ENCODE measurements at places on chromosomes 7 and 10.

DNA sequence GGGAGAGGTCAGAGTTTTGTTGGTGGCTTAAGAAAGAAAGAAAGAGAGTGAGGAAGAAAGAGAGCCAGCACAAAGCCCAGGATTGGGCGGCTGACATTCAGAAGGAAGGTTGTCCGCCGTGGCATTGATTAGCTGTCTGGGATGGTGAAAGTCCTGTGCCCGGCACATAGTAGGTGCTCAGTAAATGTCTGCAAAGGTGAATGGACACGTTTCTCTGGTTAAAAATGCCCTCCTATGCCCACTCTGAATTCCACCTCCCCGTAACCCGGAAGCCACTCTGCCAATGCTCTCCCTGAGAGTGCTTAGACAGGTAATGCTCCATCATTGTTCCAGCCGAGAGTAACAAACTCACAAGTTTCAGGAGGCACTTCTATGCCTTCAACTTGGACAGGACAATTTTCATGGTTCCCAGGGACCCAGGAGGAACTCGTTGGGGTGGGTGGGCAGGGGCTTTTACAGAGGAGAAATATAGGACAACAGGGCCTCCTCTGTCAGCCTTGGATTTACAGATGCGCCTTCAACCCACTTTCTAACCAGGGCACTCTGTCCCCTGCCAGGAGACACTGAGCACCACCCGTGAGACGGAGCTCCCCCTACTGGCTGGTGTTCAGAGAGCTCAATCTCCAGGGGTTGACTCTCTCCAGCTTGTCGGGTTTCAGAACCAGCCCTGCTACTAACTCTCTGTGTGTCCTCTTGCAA is 411.5 kb upstream of the ZMIZ1 start:
- DNase-seq, result no peak

- no peak for DNase-seq
These were observed 224.5 kb downstream of the LRMDA start for GRCh38 chr10:75655791-75656451.

GRCh38 chr7:49112222-49112621 is 187.9 kb downstream of the CDC14C start:
- DNase-seq, result no peak

DNA sequence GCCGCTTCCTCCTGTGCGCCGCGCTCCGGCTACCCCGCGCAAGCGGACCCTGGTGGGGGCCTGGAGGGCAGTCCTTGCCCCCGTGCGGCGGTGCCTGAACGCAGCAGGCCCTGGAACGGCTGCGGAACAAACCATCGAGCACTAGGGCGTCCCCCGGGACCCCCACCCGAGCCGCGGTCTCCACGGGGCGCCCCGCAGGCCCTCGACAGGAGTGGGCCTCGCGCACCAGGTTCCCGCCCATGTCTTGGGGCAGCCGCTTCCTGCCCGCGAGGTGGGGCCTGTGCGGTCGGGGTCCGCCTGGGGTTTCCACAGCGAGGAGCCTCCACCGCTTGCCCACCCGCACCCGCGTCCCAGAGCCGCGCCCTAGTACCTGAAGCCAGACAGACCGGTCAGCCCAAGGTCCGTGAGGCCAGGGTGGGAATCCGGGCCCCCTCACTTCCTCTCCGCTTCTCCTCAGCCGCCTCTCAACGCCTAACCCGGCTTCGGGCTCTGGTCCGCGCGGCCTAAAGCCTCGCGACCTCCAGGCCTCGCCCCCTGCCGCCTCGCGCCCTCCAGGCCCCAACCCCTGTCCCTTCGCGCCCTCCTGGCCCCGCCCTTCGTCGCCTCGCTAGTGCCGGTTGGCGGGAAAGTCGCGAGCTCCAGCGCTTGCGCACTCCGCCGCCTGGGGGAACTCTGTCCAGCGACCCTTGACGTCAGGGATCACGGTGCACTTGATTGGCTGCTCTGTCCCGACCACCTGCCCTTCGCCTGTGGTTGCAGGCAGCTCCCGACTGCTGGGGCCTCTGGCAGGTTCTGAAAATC is 7.0 kb upstream of the GBX1 start:
- no peak for DNase-seq

- DNase-seq, result peak; percentile 91
These were observed 79.1 kb downstream of the PRTFDC1 start for GRCh38 chr10:24873281-24873683.

- DNase-seq, result no peak
These were observed 624.8 kb upstream of the FZD8 start for GRCh38 chr10:36266923-36267322.

- DNase-seq, result no peak
These were observed 24.0 kb downstream of the ELFN1 start for GRCh38 chr7:1693991-1694524.

- no peak for DNase-seq
These were observed 128.4 kb upstream of the PHYHIPL start for GRCh38 chr10:59047957-59048618.

- no peak for DNase-seq
These were observed 38.3 kb upstream of the TOMM7 start for GRCh38 chr7:22860784-22861482.

DNA sequence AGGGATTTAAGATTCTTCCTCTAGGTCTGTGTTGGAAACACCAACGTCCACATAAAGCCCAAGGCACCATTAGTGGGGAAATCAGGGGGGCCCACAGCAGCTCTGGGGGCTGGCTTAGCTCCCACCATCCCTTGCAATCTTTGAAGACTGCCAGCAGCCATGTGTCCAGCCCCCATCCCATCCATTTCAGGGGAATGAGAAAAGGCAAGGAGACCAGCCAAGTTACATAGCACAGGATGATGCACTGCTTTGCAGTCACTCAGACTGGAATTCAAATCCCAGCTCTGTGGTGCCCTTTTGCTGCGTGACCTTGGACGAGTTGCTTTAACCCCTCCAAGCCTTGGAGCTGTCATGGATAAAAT is 108.9 kb upstream of the ZMIZ1 start:
- DNase-seq, result no peak

DNA sequence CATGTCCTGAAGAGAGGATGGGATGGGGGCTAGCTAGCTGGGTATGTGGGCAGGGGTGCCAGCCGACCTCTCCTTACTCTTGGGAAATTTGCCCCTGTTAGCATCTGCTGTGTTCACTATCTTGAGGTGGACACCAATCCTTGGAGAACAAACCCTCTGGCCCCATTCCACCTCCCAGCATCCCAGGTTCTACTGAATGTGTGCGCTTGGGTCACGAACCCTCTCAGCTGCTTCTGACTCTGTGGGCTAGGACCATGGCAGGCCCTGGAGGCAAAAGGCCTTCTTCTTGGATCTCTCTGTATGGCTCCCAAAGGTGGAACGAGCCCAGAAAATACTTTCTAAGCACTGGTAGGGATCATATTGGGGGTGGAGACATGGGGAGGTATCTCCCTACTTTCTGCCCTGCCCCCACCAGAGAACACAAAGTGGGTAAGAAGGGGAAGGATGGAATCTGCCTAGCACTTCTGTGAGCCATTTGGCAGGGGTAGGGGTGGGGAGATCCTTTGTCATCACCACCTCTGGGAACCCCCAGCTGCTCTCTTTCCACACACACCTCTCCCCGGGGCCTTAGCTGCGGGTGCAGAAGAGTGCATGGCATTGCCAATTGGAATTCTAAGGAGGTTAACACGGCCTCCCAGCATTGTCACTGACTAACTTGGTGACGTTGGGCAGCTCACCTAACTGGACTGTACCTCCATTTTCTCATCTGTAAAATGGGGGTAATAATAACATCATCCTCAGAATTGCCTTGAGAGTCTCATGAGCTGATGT is 7.7 kb downstream of the UNC5B start:
- DNase-seq, result no peak

DNA sequence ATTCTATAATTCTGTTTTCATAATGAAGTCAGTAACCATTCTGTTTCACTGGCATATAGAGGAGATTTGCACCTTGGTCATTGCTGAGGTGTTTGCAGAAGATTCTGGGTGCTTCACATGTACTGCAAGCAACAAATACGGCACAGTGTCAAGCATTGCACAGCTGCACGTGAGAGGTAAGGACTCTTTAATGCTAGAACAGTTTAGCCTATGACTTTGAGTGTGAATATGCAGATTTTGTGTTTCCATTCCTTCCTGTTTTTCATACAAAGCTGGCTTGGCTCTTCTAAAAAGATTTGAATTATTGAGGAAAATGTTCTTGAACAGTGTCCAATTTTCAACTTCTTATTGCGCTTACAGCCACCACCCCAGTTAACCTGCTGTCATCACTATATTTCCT is 56.4 kb downstream of the MYPN start:
- DNase-seq, result no peak

- DNase-seq, result no peak
These were observed 173.6 kb downstream of the PTPRN2 start for GRCh38 chr7:158414002-158414401.

- no peak for DNase-seq
These were observed 41.5 kb upstream of the NUB1 start for GRCh38 chr7:151299940-151300645.

DNA sequence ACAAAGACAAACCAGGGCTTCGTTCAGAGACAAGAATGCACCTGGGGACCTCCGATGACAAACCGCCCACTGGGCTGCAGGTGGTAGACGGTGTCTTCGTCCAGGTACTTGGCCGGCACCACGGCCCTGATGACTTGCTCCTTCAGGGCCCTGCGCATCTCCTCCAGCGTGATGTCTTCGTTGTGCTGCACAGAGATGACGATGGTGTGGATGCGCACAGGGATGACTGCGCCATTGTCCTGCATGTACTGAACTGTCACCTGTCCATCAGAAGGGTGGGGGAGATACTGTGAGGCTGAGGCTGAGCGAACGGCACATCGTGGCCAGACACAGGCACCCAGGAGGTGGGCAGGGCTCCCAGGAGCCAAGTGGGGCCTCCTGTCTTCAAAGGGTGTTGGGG is 13.1 kb downstream of the MAT1A start:
- no peak for DNase-seq

All from brain pericyte (primary cell).